NCI-H1694 treated with DMSO at 0.1 percent for 48 hours (cell line): ENCODE measurements at places on chromosomes 2 and 18.

GRCh38 chr2:237878-238277, 26.0 kb downstream of the SH3YL1 start:
- DNase-seq = no peak

DNA sequence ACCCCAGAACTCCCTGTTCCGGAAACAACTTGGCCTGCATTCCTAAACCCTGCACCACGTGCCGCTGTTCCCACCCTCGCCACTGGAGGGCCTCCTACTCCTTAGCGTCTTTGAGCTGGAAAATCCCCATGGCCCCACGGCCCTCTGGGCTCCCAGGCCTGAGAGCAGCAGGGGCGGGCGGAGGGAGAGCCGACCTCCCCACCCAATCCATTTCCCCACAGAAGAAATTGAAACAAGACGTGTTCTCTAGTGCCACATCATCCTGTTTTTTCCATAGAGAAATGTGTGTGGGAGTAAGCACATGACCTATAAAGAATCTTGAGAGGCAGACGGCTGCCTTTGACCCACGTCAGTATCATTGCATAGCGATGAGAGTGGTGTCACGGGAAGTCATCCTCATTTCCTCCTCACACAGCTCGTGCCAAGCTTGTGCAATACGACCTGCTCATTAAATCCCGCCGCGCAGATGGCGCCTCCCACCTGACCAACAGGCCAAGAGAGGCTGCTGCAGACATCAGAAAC, 79.2 kb downstream of the LAMA1 start:
- DNase-seq = no peak

- DNase-seq = peak; percentile 47
These were observed 800.1 kb downstream of the SATB2 start for GRCh38 chr2:198657512-198658121.

DNA sequence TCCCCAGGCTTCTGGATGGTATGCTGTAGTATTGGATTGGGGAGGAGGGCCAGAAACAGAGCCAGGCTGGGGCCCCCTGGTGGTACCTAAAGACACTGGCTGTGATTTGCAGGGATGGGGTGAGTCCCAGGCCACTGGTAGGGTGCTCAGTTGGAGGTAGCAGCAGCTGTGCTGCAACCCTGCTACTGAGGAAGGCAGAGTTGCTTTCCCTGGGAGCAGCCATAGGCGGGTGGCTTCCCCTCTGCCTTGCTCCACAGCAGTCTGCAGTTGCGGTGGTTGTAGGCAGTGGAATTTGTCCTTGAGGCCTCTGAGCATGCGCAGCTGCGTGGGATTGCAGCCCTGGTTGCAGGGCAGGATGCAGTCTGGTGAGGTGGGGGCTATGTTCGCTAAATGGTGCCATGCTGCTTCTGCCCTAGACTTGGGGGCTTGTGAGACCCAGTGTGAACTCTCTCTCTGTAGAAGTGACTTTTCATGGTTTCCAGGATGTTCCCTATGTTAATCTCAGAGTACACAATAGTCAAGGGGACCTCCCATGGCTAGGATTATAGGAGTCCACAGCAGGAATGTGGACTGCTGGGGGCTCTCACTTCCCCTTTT, 443.5 kb downstream of the XIRP2 start:
- DNase-seq = no peak

DNA sequence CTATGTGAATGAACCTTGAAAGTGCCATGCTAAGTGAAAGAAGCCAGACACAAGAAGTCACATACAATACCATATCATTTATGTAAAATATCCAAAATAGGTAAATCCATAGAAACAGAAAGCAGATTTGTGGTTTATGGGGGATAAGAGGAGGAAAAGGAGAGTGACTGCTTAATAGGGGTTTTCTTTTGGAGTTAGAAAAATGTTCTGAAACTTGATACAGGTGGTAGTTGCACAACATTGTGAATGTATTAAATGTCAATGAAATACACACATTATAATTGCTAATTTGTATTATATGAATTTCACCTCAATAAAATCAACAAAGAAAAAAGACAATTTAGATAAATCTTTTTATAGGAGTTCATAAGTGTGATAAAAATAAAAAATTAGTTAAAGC, 37.1 kb downstream of the MEMO1 start:
- no peak for DNase-seq

DNA sequence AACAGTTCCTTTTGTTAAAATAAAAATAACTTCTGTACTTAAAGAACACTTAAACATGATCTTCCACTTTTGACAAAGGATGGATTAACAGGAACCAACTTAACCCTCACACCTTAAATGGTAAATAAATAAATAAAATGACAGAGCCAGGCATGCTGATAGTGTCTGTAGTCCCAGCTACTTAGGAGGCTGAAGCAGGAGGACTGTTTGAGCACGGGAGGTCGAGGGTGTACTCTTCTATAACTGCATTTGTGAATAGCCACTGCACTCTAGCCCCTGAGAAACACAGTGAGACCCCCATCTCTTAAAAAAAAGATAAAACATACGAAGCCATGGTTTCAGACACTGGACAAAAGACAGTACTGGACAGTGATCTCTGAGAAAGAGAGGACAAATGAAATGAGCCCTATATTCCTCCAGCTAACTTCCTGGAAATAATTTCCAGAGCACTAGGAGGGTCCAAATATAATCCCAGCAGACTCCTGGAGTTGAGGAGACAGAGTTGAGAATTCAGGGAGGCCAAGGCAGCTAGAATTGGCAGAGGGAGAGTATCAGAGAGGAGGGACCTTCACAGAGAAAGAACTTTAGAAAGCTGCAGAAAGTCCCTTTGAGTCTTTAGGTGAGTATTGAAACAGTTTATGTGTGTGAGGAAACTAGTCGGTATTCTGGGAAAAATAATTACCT, 17.4 kb downstream of the PPP4R1 start:
- no peak for DNase-seq

DNA sequence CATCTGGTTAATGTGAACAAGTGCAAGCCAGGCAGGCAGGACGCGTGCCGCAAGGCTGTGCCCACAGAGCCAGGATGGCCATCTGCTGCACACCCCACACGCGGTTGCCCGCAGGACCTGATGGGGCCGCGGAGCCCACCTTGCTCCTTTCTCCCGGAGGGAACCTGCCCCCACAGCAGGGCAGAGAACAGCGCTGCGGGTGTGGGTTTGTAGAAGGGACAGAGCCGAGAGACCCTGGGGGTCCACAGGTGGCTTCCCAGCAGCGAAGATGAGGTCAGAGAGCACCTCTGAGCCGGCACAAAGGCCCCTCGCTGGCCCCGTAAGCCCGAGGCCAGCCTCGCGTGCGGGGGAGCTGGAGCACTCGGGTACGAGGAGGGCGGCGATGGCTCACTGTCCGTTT, 460.8 kb upstream of the SALL3 start:
- DNase-seq = no peak

- DNase-seq = no peak
These were observed 545.9 kb upstream of the GCFC2 start for GRCh38 chr2:76256458-76257088.

GRCh38 chr2:75333646-75334045, 134.3 kb upstream of the TACR1 start:
- no peak for DNase-seq

- no peak for DNase-seq
These were observed 68.9 kb downstream of the CAPN13 start for GRCh38 chr2:30738141-30738911.

DNA sequence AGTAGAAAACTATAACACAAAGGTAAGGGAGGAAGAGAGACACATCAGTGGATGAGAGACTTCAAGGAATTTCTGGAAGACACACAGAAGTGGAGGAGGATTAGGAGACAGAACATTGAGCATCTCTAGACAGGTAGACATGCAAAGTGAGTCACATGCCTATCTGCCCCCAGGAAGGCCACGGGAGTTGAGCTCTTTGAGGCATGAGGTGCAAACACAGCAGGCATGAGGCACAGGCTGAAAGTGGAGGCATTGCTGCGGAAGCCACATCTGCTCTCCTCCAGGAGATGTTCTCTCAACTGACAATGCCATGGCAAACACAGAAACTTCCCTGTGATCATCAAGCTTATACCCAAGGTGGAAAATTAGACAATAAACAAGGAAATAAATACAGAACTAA, 481.6 kb upstream of the MYT1L start:
- no peak for DNase-seq

DNA sequence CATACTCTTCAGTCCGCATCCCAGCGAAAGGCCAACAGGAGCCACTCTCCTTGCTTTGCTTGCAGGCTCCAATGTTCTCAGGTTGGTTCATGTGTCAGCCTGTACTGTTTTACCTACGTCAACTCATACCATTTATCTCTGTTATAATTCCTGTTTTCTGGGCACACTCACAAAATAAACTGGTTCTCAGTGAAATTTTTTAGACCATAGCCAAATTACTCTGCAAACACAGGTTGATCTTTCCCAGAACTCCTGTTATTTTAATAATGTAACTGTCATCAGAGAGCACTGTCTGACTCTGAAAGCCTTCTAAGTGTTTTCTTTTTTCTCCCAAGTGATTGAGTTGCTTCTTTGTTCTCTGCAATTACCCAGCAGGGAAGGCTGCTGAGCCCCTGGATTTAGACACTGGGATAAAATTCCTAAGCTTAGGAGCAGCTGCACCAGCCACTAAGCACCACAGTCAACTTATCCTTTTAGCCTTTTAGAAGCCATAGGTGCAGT, 111.6 kb upstream of the PIEZO2 start:
- DNase-seq = no peak

DNA sequence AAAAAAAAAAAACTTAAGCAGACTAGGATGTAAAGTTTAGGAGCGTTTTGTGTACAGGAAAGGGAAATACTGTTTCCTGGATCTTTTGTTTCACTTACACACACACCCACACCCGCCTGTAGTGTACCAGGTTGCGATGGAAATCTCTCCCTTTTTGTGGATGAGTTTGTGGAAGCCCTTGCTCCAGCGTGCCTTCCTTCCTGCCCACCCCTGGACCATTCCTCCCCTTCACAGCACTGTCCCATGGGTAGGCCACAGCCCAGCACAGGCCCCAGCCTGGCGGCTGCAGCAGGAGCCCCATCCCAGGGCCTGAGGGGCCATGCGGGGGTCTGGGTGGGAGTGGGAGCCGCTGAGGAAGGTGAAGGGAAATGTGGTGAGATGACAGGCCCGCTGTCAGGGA, 15.1 kb downstream of the MALL start:
- no peak for DNase-seq

GRCh38 chr2:99775585-99775984, 285.8 kb upstream of the REV1 start:
- DNase-seq = no peak

DNA sequence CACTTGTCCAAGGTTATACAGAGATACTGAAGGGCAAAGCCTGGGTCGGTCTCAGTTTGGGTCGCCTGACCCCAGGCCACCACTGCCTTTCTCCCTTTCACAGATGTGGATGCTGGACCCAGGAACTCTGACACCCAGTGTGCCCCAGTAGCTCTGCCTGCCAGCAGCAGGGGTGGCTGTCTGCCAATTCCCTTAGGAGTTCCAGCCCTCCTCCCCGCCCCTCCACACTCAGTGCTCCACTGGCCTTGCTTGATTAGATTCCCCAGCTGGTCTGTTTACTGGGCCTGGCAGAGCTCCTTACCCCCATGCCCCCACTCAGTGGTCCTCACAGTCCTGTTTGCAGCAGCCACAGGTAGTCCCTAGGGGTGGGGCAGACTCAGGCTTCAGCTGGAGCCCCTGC, 75.5 kb downstream of the NPAS2 start:
- no peak for DNase-seq

DNA sequence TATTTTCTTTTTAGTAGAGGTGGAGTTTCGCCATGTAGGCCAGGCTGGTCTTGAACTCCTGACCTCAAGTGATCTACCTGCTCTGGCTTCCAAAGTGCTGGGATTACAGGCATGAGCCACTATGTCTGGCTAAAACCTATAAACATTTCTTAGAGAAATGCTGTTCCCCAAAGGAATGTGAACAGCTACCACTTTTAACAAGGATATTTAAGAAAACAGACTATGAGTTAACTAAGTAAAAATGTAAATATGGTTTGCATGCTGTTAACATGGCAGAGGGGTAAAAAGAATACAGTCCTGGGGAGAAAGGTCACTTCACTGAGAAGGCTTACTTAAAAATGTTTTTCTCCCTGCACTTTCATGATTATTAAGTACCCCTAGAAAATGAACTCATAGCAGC, 57.1 kb downstream of the SLC16A14 start:
- no peak for DNase-seq

- no peak for DNase-seq
These were observed 280.0 kb downstream of the FIGN start for GRCh38 chr2:163455815-163456214.

GRCh38 chr2:231238689-231239088, 40.3 kb downstream of the ARMC9 start:
- no peak for DNase-seq

- no peak for DNase-seq
These were observed 58.3 kb downstream of the PELI1 start for GRCh38 chr2:64085936-64086335.

DNA sequence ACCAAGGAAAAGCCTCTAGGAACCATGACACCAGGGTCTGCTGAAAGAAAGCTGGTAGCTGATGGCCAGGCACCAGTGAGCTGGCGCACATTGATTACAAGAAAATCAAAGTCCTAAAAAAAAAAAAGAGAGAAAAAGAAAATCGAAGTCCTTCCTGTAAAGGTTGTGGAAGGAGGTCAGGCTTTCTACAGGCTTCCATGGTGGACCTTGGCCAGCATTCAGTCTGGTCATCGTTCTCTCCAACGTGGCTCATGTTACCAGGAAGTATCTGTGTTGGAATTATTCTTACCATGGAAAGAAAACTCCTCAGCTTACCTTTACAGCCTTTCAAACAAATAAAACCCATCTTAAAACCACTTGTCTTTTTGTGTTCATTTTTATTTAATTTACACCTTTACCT, 65.6 kb downstream of the CYB5A start:
- no peak for DNase-seq

- no peak for DNase-seq
These were observed 325.6 kb upstream of the TNP1 start for GRCh38 chr2:217185265-217185995.

GRCh38 chr2:30354150-30354549, 92.9 kb upstream of the LCLAT1 start:
- no peak for DNase-seq
